Activated CD4-positive, CD25-positive, alpha-beta regulatory T cell treated with anti-CD3 and anti-CD28 coated beads, Interleukin-2, amount 50 U/mL, for 24 hours (primary cell): ENCODE measurements at places on chromosomes 13 and 19.

- ATAC-seq: no peak
Observed at GRCh38 chr19:27676877-27677276, 1536.1 kb downstream of the UQCRFS1 start.

DNA sequence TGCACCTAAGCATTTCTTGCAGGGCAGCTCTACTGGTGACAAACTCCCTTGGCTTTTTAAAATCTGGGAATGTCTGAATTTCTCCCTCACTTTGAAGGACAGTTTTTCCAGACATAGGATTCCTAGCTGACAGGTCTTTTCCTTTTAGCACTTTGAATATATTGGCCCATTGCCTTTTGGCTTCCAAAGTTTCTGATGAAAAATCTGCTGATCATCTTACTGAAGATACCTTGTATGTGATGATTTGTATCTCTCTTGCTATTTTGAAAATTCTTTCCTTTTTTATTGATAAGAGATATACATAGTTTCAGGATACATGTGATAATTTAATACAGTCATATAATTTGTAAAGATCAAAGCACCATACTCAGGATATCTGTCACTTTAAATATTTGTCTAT lies 211.1 kb downstream of the ZIC5 start:
- ATAC-seq: no peak

- no peak for ATAC-seq
Observed at GRCh38 chr13:30466358-30466714, 600 bp upstream of the HMGB1 start.

- ATAC-seq: no peak
Observed at GRCh38 chr19:11769995-11770394, 3.2 kb downstream of the ZNF441 start.

GRCh38 chr13:59681636-59682311 lies 482.0 kb downstream of the DIAPH3 start:
- ATAC-seq: no peak

- no peak for ATAC-seq
Observed at GRCh38 chr19:17517898-17518297, 6.4 kb downstream of the PGLS start.

DNA sequence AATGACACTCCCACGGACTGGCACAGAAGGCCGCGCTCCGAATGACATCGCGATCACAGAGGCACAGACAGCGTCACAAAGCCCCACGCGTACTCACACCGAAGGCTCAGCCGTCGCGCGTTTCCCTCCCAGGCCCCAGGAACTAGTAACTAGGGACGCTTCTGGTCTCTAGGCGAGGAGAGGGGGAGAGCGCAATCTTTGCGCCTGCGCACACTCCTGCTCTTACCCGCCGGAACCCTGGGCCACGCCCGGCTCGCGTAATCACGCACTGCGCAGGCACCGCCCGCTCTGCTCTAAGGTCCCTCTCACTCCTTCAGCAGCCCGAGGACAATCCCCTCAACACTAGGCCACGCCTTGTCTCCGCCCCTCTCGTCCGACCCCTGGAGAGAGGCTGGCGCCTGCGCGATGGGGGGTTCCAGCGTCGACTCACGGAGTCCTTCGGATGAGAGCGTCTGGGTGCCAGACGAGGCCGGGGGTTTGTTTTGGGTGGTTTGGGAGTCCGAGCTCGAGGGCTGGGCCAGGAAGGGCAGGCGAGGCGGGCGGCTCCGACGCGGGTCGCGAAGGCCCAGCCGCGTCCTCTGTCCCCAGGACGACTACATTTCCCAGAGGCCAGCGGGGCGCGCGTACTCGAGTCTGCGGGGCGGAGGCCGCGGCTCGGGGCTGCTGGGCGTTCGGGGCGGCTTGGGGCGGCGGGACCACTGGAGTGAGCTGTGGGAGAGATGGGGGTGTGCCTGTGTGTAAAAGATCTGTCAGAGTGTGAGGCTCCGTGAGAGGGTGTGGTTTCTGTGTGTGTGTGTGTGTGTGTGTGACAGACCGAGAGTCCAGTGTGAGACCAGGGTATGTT lies at the start of gene ZNF471:
TSS of gene ZNF471 (plus strand) at position 410 of the 844 bp plus-strand sequence. CDS start 3,717 bp downstream, outside the sequence.
- peak; percentile 98 for ATAC-seq

GRCh38 chr19:36009220-36009619 lies 607 bp upstream of the SYNE4 start:
- peak; percentile 21 for ATAC-seq

GRCh38 chr13:49388091-49388635 lies 55.7 kb downstream of the CAB39L start:
- ATAC-seq: no peak
